ENCODE measurements at places on chromosomes 3 and 15.

GRCh38 chr3:116288485-116288884 is 156.8 kb downstream of the LSAMP start:
- no peak for DNase-seq

DNA sequence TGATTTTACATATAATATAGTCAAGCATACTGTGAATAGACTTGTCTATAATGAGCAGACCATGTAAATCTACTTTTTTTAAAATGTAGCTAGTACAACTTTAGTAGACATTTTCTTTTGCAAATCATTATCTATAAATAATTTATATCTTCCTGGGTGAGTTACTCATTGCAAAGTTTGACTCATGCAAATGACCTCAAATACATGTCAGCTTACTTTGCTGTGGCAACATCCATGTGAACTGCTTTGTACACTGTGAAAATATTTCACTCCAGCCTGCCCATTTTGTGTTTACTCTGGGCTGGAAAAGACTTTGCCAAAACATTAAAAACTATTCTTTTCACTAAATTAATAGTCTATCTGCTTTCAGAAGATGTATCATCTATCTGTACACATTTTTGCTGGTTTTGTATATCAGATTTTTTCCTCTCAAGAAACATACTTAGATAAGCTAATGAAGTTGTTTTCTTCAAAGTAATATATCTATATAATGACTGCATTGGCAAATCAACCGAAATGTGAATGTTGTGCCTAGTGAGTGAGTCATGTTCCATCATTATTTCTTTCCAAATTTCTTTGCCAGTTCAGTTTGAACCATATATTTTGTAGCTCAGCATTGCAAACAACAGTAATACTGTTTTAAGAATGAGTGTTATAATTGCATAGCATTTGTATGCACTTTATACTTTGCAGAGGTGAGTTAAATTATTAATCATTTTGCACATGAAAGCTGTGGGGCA is 26.5 kb downstream of the IGSF10 start:
- DNase-seq, result no peak

DNA sequence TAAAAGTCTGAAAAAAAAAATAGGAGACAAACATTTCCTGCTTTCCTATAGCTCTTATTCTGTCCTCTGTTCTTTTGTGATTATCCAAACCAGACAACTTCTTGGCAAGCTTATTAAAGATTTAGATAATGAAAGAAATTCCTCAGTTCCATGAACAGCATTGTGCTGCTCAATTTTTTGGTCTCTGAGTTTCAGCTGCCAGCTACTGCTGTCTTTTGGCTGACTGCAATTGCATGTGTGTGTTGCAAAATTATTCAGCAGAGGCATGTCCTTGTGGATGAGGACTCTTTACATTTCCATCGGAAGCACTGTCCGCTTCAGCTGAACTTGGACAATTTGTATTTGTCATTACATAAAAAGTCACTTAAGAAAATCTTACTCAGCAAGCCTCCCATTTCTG is 397.3 kb upstream of the RASGRP1 start:
- peak; percentile 63 for DNase-seq

DNA sequence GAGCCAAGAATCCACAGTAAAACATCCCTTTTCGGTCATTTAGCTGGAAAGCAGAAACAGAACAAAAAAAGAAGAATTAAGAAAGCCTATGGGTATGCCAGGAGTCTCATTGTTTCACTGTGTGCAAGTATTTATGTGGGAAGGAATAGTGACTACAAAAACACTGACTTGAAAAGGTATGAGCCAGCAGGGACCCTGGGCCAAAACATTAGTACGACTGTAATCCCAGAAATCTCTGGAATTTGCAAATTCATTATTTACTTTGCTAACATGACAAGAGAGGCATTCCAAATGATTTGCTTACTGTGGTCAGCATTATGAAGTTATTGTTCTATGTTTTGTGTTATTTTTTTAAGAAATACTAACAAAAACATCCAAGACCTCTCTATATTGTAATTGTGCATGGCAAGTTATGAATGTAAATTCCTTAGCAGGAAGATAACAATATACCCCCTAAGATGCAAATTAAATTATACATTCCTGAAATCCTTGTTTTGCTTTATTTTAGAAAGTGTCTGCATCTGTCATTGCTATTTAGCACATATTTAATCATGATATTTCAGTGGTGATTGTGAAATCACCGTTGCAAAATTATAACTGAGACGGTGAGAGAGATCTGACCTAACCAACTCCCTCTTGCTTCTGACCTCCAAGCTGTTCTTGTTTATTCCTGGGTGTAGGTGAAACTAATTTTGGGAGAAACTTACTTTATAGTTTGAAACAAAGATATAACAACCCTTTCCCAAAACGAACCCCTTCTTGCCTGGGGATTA is 299.2 kb downstream of the ZPLD1 start:
- peak; percentile 17 for DNase-seq

GRCh38 chr15:79519628-79520027 is 87.5 kb downstream of the MINAR1 start:
- DNase-seq, result no peak

GRCh38 chr15:60695713-60696522 is 217.0 kb upstream of the ICE2 start:
- DNase-seq, result no peak

GRCh38 chr15:77037388-77038209 is 33.3 kb downstream of the TSPAN3 start:
- no peak for DNase-seq

- DNase-seq, result no peak
Observed at GRCh38 chr3:105868431-105868741, 426 bp downstream of the CBLB start.

DNA sequence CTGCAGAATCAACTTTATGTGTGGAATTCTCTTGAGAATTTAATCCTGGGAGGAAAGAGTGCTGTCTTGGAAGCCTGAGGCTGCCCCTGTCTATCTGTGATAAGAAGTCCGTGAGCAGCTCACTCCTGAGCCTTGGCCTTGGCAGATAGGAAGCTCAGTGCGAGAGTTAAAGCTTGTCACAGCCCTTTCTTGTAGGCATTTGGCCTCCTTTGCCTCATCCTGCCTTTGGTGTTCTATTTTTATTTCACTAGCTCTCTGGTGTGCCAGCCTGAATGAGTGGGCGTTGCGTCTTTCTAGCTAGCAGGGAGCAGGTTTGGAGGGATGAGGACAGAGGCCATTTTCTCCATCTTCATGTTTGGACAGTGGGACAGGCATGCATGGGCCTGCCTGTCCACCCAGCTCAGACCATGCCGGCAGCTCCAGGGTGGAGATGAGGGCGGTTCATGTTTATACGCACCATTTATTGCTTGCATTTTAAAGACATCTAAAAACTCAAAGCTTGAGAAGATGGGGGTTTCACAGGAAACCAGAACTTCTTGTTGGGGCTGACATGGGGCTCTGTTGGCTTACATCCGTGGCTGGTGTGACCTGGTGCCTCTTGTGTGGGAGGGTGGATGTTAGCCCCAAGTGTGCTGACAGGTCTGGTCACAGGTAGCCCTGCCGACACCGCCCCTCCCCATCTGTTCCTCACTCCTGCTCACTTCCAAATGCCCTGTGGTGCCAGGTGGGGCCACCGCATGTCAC is 29.8 kb downstream of the IRAK2 start:
- DNase-seq, result no peak

DNA sequence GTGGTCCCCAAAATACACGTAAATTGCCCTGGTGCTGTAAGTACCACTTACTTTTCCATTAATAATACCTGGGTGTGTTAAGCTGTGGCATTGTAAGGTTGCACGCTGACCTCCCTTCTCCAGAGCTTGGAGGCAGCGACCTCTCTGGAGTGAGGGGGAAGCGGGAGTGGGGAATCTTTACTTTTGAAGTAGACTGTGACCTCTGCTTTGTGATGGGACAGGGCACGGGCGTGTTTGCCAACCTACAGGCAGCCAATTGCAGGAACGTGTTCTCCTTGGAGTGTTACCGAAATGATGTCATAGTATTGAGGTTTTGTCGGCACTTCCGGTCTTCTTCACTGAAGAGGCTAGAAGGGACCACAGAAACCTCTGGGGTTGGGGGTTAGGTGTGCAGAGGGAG is 227.3 kb upstream of the C2CD4B start:
- DNase-seq, result no peak

All from muscle of arm (tissue), 14 donors.